ENCODE measurements at places on chromosomes 2 and 18. TPM values are rescaled to one million over a fixed set of nuclear protein-coding genes. Genes with fewer than 3 reads are reported as not detected.

DNA sequence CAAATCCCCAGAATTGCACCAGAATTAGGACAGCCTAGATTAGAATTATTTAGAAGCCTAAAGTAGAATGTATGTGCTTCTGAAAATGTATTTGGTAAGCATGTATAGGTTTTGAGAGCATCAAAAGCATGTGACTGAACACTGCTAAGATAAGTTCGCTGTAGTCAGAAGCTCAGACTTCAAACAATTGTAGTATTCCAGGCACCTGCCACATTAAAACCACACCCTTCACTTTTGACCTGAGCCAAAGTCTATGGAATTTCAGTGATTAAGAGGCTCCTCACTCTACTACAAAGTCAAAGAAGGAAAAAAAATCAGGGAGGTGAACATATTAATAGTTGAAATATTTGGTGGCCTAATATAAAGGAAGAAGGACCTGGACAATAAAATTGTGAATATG, 8.2 kb downstream of the KCNJ3 start:
- no peak for DNase-seq

GRCh38 chr2:237500681-237501424, 13.8 kb downstream of the MLPH start:
- DNase-seq, result no peak

- no peak for DNase-seq
These were observed 26.0 kb upstream of the AMMECR1L start for GRCh38 chr2:127911737-127912136.

- no peak for DNase-seq
These were observed 59.4 kb upstream of the XPO1 start for GRCh38 chr2:61597300-61598289.

Gene AGAP1
- 24.0 TPM for polyA plus RNA-seq

Gene VSNL1
- polyA plus RNA-seq, result 9.4 TPM

DNA sequence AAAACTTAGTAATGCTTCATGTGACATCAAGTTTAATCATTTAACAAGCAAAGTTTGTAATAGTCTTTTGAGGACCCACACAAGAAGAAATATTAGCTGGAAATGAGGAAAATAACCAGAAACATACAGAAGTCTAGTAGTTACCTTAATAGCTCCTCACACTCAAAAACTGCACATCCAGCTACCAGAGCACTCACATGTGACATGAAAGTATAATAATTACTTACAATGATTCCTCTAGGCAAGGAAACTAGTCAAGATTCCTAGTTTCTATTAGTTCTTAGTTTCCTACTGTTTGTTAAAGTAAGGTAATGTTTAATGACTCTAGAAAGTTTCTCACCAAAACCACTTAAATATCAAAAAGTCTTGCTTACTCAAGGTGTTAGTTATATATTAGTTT, 335.8 kb downstream of the RAD51AP2 start:
- no peak for DNase-seq

DNA sequence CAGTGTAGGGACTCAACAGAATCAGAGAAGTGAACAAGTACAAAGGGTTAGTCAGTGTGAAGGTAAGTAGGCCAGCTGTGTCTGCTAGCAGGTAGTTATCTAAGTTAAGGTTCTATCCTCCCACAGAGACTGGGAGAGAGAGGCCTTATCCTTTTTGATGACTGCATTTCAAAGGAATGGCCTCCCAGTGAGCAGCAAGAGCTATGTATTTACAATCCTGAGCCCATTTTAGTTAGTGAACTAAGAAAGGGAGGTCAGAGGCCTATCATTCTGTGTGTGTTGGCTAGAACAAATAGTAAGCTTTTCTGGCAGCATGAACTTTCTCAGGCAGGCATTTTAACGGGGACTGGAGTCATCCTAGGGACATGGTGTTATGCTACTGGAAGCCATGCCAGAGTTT, 182.9 kb downstream of the VWC2L start:
- DNase-seq, result no peak

DNA sequence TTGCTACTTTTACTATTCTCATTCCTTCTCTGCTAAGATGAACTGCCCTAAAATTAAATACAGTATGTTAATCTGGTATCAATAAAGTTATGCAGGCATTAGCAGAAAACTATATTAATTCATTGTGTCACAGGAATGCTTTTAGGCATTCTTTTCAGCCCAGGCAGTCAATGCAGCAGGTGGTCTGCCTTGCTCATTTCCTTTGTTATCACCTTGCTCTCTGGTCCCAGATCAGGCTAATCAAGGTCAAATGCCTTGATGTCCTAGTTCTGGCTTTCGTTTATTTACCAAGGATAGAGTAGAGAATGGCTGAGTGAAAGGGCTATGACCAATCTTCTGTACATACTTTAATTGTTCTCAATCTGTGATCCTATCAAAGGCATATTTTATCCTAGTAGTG, 1023.6 kb downstream of the TMEM182 start:
- no peak for DNase-seq

DNA sequence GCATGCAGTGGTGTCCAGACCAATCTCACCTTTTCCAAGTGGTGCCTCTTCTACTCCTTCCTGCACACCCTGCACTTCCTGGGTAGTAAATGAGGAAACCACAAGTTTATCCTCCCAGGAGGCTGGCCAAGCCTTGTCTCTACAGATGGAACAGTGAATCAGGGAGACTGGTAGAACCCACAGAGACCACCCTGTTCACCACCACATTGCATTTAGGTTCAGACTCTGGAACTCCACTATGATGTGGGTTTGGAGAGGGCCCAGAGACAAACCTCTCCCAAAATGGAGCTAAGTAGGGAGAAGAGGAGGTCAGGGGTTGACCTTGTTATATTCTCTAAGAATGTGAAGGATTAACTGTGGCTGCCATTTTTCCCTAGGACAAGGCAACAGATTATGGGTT, 102.8 kb upstream of the FZD7 start:
- DNase-seq, result no peak

GRCh38 chr2:239475161-239476028, 74.6 kb upstream of the HDAC4 start:
- no peak for DNase-seq

- no peak for DNase-seq
These were observed 422.5 kb downstream of the METTL4 start for GRCh38 chr18:2148823-2149222.

Data from muscle of back (tissue), 13 donors.